ENCODE measurements at places on chromosomes 16 and 17.

DNA sequence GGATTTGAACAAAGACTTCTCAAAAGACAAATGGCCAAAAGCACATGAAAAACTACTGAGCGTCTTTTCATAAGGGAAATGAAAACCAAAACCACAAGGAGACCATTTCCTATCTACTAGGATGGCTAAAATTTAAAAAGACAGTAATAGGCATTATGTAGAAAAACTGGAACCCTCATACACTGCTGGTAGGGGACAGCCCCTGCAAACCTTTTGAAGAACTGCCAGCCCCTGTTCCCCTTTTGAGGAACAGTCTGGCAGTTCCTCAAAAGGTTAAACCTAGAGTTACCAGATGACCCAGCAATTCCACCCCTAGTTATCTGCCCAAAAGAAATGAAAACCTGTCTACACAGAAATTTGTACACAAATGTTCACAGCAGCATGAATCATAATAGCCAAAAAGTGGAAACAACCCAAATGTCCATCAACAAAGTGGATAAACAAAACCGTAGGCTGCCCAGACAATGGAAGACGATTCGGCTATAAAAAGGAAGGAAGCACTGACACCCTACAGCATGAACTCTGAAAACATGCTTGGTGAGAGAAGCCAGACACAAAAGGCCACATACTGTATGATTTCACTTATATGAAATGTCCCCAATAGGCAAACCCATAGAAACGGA is 22.9 kb downstream of the CDIP1 start:
- DNase-seq, result no peak

DNA sequence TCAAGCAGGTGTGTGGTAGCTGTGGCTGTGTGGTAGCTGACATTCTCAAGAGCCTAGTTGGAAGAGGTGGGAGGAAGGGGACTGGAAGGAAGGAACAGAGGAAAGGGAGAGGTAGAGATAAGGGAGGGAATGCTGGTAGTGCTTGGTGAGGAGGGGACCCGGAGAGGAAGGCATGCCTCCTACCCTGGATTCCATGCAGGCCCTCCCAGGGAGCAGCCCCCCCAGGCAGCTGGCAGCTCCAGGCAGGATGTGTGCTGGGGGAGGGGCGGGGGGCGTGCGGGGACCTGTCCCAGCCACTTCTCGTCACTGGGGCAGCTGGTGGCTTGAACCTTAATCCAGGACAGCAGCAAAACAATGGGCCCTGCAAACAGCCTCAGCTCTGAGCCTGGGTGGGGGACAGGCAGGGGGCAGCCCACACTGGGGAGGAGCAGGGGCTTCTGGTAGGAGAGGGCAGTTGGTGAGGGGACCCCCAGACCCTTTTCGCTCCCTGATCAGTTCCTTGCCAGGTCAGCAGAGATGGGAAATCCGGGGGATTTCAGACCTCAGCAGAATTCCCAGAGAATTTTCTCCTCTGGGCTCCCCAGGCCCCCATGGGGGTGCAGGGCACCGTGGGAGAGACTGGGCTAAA is 27.1 kb downstream of the ARHGAP23 start:
- no peak for DNase-seq

GRCh38 chr16:84690088-84690819 is 9.5 kb upstream of the USP10 start:
- no peak for DNase-seq

- DNase-seq, result peak; percentile 81
Measured at GRCh38 chr17:40062329-40063186, at the start of gene THRA. Gene THRA (plus strand): TSS chr17:40062965. CDS start chr17:40074489, 11,524 bp downstream.

- no peak for DNase-seq
Measured at GRCh38 chr16:20871941-20872815, 28.0 kb downstream of the DCUN1D3 start.

GRCh38 chr16:89106533-89107202 is 13.0 kb downstream of the ACSF3 start:
- DNase-seq, result no peak

GRCh38 chr16:11386791-11387546 is 41.7 kb downstream of the RMI2 start:
- no peak for DNase-seq

GRCh38 chr16:85327731-85328675 is 215.7 kb upstream of the CIBAR2 start:
- no peak for DNase-seq

DNA sequence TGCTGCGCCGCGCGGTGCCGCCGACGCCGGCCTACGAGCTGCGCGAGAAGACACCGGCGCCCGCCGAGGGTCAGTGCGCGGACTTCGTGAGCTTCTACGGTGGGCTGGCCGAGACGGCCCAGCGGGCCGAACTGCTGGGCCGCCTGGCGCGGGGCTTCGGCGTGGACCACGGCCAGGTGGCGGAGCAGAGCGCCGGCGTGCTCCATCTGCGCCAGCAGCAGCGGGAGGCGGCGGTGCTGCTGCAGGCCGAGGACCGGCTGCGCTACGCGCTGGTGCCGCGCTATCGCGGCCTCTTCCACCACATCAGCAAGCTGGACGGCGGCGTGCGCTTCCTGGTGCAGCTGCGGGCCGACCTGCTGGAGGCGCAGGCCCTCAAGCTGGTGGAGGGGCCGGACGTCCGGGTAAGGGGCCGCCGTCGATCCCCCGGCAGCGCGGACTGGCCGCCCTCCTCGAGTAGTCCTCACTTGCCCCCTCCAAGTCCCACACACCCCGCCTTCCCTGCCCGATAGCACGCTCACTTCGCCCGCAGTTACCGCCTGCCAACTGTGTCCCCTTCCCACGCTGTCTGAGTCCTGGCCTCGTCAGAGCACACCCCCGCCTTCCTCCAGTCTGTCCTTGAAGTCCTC is 470 bp downstream of the MLYCD start:
- peak; percentile 64 for DNase-seq

DNA sequence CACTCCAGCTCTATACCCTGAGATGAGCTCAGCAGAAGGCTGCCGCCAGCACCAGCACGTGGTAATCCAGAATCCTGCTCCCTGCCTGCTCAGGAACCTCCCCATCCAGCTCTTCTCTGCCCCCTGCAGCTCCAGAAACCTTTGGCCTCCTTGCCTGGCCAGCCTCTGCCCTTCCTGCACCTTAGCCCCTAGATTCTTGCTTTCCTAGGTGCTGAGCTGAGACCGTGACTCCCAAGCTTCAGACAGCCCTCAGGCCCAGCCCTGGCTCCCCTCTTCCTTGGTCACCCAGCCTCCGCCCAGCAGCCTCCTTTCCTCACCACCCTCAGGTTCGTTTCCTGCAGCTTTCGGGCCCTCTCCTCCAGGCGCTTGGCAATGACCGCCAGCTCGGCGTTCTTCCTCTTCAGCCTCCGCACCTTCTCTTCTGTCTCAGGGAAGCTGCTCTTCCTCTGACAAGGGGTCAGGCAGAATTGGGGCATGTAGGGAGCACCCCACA is 2.6 kb downstream of the TSPOAP1 start:
- no peak for DNase-seq

DNA sequence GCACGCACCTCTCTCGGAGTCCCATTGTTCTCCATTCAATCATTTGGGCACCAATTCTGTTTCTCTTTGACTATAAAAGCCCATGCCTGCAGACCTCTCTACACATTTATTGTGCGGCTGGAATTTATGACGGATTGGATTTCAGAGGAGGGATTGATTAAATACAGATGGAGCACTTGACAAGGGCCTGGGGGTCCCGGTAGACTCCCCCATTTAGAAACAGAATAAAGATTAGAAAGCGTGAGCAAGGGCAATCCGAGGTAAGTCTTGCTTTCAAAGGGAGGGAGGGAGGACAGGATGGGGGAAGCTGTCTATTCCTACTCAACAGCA is 15.1 kb upstream of the PITPNM3 start:
- DNase-seq, result no peak

DNA sequence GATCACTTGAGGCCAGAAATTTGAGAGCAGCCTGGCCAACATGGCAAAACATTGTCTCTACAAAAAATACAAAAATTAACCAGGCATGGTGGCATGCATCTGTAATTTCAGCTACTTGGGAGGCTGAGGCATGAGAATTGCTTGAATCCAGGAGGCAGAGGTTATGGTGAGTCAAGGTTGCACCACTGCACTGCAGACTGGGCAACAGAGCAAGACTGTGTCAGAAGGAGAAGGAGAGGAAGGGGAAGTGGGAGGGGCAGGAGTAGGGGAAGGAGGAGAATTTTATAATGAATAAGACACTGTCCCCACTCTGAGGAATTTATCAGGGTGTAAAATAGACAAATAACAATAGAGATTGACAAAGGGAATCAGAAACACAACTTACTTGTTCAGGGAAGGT is 440.6 kb upstream of the DYNLRB2 start:
- no peak for DNase-seq

GRCh38 chr17:69581061-69581961 is 166.8 kb downstream of the MAP2K6 start:
- peak; percentile 29 for DNase-seq

DNA sequence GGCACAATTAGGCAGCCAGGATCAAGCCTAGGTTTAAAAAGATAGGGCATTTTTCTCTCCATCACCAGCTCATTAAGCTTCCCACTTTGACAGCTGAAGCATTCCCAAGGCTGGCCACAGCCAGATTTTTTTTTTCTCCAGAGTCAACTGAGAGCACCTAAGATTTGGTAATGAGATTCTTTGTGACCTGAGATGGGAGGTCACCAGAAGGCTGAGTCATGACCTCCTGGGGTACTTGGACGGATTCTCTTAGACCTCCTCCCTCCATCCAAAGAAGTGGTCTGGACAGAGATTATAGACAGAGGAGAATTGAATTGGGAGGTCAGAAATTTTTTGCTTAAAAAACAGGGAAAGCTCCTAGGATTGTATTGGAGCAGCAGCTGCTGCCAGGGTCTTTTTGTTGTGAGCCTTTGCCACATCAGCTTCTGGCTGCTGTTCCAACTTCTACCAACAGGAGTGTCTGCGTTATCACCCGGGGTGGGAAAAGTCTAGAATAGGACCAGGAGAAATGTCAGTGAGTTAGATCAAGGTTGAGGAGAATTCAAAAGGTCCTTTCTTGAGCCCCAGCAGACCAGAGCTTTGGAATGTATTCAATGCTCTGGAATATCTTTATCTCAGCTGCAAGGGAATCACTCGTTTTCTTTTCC is 221.2 kb upstream of the N4BP1 start:
- no peak for DNase-seq

DNA sequence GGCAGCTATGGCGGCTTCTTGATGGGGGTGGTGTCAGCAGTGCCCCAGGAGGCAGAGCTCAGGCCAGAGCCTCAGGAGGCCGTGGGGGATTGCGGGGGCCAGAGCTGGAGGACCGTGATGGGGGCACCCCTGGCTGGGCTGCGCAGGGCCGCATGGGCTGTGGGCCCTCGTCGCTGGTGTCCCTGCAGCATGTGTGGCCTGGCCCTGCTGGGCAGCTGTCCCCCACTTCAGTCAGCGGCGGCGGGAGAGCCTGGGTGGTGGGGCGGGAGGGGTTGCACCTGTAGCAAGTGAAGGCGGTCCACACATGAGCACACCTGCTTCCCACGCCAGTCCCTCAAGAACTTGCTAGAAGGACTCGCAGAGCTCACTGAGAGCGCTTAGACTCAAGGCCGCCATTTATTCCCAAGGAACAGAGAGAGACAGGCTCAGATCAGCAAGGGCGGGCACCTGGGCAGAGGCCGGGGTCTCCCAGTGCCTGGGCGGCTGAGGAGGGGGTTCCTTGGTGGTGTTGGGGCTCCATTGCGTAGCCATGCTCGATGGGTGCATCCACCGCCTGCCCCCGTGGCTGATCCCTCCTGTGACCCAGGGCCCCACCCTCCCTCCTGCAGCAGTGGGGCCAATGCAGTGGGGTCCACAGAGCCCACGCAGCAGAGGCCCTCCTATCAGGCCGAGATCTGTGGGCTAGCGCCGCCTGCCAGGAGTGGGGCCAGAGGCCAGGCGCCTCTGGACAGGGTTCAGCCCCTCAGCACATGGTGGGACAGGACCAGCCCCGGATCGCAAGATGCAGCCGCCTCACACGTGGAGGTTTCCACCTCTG is 15.7 kb downstream of the PRSS27 start:
- no peak for DNase-seq

GRCh38 chr16:72649254-72649944 is 398.5 kb downstream of the ZFHX3 start:
- no peak for DNase-seq

- DNase-seq, result no peak
Measured at GRCh38 chr17:66371561-66371960, 69.1 kb downstream of the PRKCA start.

- DNase-seq, result peak; percentile 71
Measured at GRCh38 chr17:39926588-39927100, 757 bp downstream of the ORMDL3 start.

All from activated T-cell treated with anti-CD3 and anti-CD28 coated beads, Interleukin-2, amount 50 U/mL, for 24 hours (primary cell).